ENCODE measurements at places on chromosomes 16 and 17.

- DNase-seq, result no peak
Measured at GRCh38 chr17:47295037-47295873, 28.5 kb upstream of the EFCAB13 start.

DNA sequence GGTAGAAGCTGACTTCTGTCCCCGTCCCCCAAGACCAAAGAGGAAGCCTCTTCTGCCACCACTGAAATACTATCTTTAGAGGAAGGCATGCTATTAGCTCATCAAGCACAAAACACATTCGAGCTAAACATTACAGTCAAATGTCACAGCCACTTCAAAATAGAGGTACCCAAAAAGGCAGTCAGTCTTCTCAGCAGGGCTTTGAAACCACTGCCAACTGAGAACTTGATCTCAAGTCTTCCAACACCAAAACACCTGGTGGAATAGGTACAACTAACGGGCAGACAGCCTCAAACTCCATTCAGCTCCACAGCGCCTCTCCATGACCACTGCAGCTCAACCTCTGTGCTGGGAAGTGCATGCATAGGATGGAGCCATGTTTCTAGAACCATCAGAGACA, 36.0 kb downstream of the ZFHX3 start:
- no peak for DNase-seq

GRCh38 chr17:69060822-69061221, at the start of gene ABCA9:
Gene ABCA9 (minus strand): TSS chr17:69060927. CDS start chr17:69051126, 9,801 bp downstream.
- DNase-seq, result no peak

DNA sequence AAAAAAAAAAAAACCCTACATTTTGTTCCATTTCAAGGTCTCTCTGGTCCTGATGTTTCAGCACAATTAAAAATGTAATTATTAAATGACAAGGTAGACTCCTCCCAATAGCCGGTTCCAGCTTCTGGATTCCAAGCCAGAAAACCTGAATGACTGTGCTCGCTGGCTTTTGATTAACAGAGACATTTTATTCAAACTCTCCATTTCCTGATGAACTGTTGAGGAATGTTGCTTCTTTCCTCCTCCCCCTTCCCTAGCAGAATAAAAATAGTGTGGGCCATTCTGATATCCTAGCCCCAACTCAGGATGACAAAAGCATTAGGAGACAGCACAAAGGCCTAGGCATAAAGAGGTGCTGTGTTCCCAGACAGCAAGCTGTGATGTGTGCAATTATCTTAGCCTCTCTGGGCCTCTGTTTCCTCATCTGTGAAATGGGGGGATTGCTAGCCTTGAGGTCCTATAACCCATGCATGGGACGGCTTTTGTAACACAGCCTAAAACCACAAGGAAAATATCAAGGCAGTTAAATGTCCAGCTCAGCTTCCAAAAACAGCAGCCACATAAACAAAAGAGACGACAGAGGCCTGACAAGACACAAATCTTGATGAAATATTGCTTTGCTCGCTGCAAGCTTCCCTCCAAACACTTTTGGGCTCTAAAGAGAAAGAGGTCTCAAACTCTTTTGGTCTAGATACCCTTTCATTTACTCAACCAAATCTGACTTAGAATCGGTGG, 127.2 kb upstream of the RCVRN start:
- DNase-seq, result no peak

- DNase-seq, result no peak
Measured at GRCh38 chr16:57253466-57253865, 8.4 kb downstream of the ARL2BP start.
